ENCODE measurements at places on chromosomes 2 and 18.

- DNase-seq: no peak
Measured at GRCh38 chr2:200619279-200619678, 33.5 kb downstream of the AOX1 start.

DNA sequence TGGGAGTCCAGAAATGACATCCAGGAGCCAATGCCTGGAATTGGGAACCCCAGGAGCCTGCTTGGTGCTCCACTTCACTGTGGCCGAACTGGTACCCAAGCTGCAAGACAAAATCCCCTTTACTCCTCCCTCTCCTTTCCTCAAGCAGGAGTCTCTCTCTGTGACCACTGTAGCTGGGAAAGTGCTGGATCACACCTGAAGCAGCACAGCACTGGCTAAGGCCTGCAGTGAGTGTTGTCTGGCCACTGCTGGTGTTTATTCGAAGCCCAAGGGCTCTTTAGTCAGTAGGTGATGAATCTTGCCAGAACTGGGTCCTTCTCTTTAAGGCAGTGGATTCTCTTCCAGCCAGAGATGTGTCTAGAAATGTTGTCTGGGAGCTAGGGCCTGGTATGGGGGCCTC is 26.4 kb downstream of the STPG4 start:
- DNase-seq: no peak

GRCh38 chr2:233974530-233975071 is 57.4 kb downstream of the TRPM8 start:
- no peak for DNase-seq

DNA sequence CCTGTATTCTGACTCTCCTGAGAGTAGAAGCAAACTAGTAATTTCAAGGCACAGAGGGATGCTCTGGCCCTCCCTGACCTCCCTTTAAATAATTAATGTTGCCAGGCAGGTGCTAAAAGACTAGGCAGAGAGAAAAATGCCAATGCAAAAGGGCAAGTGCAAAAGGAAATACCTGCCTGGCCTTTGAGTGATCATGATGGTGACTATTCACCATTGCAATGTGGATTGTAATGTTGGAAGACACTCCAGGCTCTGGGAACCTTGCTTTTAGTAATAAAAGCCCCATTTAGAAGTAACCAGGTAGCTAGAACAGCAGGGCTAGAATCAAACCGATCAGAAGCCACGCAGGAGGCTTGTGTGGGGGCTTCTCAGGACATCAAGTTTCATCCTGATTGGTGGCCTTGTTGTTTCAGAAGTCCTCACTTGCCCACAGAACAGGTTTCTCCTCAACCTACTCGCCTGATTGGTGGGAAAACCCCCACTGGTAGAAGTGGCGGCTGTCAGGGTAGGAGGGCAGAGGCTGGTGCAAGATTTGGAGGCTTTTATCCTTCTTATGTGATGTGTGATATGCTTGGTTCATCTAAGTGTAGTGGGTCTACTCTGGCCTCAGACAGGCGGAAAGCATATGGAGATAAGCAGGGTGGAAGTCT is 16.0 kb upstream of the CHRNA1 start:
- DNase-seq: no peak

All from T-helper 2 cell (primary cell).